SHP77 (cell line): ENCODE measurements at places on chromosomes 5 and 9.
A peak's percentile ranks its signal among the peaks of the same experiment; 100 is the strongest.

DNA sequence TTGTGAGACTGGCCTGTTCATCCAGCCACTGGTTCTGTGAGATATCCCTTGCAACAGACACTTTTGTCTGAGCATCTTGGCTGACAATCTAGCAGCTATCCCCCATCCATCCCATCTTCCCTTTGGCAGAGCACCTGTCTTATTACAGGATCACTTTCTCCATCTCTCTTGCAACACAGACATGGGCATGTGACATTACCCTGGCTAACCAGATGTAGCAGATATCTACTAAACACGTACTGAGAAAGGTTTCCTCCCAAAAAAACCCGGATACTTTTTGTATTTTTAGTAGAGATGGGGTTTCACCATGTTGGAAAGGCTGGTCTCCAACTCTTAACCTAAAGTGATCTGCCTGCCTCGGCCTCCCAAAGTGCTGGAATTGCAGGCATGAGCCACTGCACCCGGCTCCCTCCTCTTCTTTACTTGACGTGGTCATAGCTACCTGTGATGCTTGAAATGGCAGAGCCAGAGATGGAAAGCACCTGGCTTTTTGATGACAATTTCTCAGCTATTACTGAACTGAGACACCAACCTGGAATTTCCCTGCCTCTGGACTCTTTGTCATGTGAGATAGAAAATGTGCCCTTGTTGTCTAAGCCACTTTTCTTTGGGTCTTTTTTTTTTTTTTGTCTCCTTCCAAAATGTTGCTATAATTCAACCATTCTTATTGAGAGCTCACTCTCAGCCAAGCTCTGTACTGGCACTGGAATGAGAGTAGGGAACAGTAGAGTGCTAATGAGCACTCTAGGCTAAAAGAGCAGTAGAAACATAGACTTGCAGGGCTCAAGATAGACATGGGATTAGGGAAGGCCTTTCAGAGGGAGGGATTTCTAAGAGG lies 32.6 kb downstream of the FNBP1 start:
- no peak for DNase-seq

- DNase-seq, result peak; percentile 58
Observed at GRCh38 chr5:94192658-94193391, 425.6 kb downstream of the KIAA0825 start.

- peak; percentile 44 for DNase-seq
Observed at GRCh38 chr5:141681695-141682641, at the start of gene ARAP3. TSS of gene ARAP3 (minus strand) at chr5:141682230. CDS start at chr5:141680486, 1,744 bp downstream.

- no peak for DNase-seq
Observed at GRCh38 chr5:147485046-147485445, 24.8 kb downstream of the DPYSL3 start.

- DNase-seq, result no peak
Observed at GRCh38 chr9:121282277-121283079, 14.5 kb downstream of the GSN start.

DNA sequence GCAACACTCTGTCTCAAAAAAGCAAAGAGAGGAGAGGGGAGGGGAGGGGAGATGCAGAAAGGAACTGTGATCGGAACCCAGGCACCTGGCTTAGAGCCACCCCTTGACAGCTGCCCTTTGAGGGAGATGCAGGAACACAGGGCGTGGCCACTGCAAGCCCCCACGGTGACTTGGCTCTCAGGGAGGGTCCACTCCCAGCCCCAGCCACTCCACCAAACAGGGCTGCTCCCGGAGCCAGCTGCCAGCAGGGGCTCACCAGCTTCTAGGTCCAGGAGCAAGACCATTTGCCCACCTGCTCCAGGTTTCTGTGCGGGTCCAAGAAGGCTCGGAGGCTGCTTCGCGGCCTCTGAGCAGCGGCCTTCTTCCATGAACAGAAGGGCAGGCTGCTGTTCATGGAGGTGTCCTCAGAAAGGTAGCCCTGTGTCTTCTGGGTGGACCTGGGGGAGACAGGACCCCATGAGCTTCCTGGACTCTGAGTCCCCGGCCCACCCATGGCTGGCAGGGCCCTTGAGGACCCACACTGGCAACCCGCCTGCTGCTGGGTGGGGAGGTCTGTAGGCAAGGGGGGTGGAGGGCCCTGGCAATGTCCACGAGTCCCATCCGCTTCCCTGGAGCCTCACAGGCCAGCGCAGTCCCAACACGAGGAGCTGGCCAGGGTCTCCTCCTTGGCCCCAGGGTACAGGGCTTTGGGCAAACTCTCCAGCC lies 7.9 kb downstream of the C9orf50 start:
- DNase-seq, result no peak

DNA sequence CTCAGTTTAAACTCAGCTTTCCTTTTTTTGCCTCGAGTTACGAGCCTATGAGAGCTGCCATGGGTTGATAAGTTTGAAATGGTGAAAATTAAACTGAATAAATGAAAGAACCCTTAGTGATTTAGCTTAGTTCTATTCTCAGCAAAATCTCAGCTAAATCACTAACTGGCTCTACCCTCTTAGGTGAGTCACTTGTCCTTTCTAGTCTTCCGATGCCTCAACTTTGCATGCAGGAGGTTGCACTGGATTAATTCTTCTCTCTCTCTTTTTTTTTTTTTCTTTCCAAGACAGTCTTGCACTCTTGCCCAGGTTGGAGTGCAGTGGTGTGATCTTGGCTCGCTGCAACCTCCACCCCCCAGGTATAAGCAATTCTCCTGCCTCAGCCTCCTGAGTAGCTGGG lies 83.9 kb downstream of the PAPPA start:
- DNase-seq, result no peak

DNA sequence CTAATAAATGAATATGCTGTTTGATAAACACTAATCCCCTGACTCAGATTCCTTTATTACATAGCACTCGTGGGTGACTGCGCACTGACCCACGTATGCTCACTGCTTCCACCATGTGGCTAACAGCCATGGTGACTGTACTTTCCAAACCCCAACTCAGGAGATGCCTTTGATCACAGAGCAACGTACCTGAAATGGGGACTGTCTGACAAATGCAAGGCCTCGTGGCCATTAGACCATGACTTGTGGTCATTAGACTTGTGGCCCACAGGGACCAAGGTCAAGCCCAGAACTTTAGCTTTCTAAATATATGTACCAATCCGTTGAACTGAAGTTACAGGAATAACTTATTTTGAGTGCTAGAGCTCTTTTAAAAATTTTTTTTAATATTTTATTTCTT lies 46.6 kb downstream of the CYFIP2 start:
- peak; percentile 40 for DNase-seq

GRCh38 chr9:132784286-132784830 lies 93.7 kb downstream of the AK8 start:
- DNase-seq, result no peak

DNA sequence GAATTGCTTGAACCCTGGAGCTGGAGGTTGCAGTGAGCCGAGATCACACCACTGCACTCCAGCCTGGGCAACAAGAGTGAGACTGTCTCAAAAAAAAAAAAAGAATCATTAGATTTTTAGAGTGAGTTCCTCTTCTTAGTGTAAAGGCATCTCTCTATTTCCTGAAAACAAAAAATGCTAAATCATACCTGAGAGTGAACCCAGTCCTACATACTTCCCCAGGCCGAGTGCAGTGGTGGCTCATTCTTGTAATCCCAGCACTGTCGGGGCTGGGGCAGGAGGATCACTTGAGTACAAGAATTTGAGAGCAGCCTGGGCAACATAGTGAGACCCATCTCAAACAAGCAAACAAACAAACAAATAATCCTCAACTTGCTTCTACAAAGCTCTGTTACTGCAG lies 38.2 kb upstream of the LPAR1 start:
- no peak for DNase-seq

- DNase-seq, result no peak
Observed at GRCh38 chr5:39255406-39255805, 36.0 kb upstream of the FYB1 start.

- no peak for DNase-seq
Observed at GRCh38 chr5:126014676-126015075, 408.5 kb upstream of the GRAMD2B start.

- no peak for DNase-seq
Observed at GRCh38 chr5:110288766-110289511, 437.5 kb downstream of the TMEM232 start.

- DNase-seq, result no peak
Observed at GRCh38 chr9:72751541-72751940, 201.3 kb downstream of the ALDH1A1 start.

- no peak for DNase-seq
Observed at GRCh38 chr9:126472198-126472947, 141.4 kb upstream of the LMX1B start.
